Progenitor cell of endocrine pancreas (in vitro differentiated cells): ENCODE measurements at places on chromosomes 1 and 21. TPM values are rescaled to one million over a fixed set of nuclear protein-coding genes. Genes with fewer than 3 reads are reported as not detected.

Gene CLIC6
- 14.1 and 16.3 TPM in 2 replicates for total RNA-seq

Gene CELA3B
- total RNA-seq, result 0.58 TPM in 1 of 2 replicates, not detected in the other

Gene HSD3B1
- total RNA-seq, result not detected in 2 replicates

Gene SLC9C2
- not detected in 2 replicates for total RNA-seq

Gene NECTIN4
- total RNA-seq, result 1.9 and 2.4 TPM in 2 replicates

Gene TPTE
- not detected in 2 replicates for total RNA-seq

Gene GJA5
- not detected in 2 replicates for total RNA-seq

Gene FAM43B
- 0.10 and 0.16 TPM in 2 replicates for total RNA-seq

Gene RXRG
- total RNA-seq, result 2.2 and 3.0 TPM in 2 replicates

Gene TMEM82
- 0.44 and 1.4 TPM in 2 replicates for total RNA-seq

Gene DNAH14
- 71.7 and 77.7 TPM in 2 replicates for total RNA-seq

Gene PADI2
- 0.50 and 0.87 TPM in 2 replicates for total RNA-seq

Gene GSTM1
- total RNA-seq, result 39.0 and 39.1 TPM in 2 replicates

Gene WNT4
- 0.74 and 0.98 TPM in 2 replicates for total RNA-seq

Gene CCDC17
- 5.8 and 6.1 TPM in 2 replicates for total RNA-seq
